T-helper 17 cell (primary cell): ENCODE measurements at places on chromosomes 5 and 9.

DNA sequence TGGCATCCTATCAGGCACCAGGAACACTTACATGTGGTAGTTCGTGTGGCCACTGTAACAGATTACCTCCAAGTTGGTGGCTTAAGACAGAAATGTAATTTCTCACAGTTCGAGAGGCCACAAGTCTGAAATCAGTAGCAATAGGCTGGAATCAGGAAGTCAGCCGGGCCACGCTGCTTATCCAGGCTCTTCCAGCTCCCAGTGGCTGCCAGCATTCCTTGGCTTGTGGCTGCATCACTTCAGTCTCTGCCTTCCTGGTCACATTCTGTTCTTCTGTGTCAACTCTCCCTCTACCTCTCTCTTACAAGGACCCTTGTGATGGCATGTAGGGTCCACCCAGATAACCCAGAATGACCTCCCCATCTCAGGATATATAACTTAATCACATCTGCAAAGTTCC, 78.7 kb upstream of the MSX2 start:
- no peak for DNase-seq

- no peak for DNase-seq
Observed at GRCh38 chr9:121960665-121961064, 132.4 kb downstream of the TTLL11 start.

DNA sequence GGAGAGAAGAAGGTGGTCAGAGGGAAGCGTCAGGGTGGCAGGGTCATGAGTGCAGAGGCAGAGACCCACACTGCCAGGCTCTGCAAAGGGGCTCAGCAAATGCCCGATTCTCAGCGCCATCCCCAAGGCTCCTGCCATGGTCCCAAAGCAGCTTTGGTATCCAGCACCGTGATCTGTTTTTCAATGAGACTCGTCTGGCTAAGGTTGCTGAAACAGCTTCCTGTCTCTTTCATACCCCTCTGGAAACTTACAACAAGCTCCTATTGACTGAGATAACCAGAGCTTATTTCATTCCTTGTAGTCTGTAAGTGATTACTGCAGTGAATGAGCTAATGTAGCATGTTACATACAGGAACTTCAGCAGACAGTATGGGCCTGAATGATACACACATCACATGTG, 568.6 kb upstream of the DAP start:
- DNase-seq = no peak

- no peak for DNase-seq
Observed at GRCh38 chr5:114448481-114448880, 86.6 kb downstream of the KCNN2 start.

GRCh38 chr5:111680737-111681413, 76.1 kb downstream of the NREP start:
- DNase-seq = no peak

- DNase-seq = no peak
Observed at GRCh38 chr9:78932849-78933627, 636.1 kb downstream of the PSAT1 start.

DNA sequence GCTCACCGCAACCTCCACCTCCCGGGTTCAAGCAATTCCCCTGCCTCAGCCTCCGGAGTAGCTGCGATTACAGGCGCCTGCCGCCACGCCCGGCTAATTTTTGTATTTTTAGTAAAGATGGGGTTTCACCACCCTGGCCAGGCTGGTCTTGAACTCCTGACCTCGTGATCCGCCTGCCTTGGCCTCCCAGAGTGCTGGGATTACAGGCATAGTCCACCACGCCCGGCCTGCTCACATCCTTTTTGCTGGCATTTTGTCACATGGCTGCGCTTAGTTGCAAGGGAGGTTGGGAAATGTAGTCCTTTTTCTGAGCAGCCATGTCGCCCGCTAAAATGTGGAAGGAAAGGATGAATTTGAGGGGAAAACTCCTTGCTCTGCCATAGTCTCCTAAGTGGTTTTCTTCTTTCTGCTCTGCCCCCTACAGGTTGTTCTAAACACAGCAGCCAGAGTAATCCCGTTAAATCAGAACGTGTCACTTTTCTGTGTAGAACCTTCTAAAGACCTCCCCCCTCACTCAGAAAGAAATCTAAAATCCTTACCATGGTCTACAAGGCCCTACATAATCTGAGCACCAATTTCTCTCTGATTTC, 57.8 kb upstream of the HSPA9 start:
- DNase-seq = no peak

DNA sequence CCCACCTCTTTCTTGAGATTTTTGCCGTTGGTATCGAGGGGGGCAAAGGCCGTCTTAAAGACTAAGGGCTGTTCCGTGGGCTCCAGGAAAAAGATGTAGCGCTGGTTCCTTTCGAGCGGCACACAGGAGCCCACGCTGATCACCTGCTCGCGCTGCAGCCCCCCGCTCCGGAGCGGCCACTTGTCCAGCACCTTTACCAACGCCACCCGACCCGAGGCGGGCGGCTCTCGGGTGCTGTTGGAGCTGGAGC, 781 bp downstream of the NRG2 start:
- no peak for DNase-seq

GRCh38 chr5:14458414-14458813, 123.2 kb upstream of the OTULINL start:
- no peak for DNase-seq
